ENCODE measurements at places on chromosomes 5 and 9.

DNA sequence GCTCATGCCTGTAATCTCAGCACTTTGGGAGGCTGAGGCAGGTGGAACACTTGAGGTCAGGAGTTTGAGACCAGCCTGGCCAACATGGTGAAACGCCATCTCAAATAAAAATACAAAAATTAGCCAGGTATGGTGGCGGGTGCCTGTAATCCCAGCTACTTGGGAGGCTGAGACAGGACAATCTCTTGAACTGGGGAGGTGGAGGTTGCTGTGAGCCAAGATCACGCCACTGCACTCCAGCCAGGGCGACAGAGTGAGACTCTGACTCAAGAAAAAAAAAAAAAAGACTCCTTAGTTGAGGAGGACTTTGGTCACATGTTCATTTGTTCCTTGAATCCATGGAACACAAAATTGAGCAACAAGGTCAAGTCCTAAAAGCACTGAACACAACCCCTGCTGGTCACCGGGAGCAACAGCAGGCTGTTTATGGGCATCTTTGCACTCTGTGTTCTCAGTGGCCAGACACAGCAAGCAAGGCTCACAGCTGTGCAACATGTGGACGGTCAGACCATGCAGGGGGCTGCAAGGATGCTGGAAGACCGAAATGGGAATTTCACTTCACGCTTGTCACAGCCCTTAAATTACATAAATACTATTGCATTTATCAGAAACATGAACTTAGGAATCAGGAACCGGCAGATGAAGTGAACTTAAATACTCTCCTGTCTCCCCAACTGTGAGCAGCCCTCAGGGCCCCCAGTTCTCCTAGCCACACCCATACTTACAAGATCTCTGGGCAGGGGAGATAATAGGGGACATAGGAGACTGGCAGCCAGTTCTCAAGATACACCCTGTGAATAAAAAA lies 2.8 kb downstream of the GBGT1 start:
- no peak for DNase-seq

DNA sequence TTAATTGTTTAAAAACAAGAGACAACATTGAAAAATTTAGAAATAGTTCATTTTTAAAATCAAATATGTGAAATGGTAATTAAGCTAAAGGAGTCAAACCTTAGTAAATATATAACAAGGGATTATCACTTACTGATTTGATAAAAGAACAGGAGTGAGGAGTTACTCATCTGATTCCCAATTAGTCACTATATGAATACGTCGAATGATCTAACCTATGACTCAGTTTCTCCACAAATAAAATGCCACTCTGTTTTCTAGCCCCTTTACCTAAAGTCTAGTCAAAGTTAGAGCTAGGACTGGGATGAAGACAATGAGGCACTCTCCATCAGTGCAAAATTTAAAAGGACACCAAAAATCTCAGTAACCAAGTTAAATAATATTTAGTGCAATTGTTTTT lies 70.4 kb upstream of the RASEF start:
- no peak for DNase-seq

DNA sequence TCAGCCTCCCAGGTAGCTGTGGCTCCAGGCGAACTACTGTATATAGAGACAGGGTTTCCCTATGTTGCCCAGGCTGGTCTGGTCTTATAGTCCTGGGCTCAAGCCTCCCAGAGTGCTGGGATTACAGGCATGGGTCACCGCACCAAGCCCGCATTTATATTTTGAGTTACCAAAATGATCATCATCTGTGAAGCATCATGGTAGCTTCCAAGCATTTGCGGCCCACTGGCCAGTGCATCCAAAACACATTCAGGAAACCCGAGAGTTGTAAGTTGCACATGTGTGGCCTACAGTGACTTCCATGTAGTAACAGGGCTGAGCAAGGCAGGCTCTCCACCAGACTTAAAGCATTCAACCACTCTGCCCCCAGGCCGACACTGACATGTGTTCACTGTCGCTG lies 2.3 kb downstream of the BRD3OS start:
- DNase-seq, result no peak

- DNase-seq, result no peak
These were observed 207.4 kb downstream of the DAB2IP start for GRCh38 chr9:121858788-121859187.

DNA sequence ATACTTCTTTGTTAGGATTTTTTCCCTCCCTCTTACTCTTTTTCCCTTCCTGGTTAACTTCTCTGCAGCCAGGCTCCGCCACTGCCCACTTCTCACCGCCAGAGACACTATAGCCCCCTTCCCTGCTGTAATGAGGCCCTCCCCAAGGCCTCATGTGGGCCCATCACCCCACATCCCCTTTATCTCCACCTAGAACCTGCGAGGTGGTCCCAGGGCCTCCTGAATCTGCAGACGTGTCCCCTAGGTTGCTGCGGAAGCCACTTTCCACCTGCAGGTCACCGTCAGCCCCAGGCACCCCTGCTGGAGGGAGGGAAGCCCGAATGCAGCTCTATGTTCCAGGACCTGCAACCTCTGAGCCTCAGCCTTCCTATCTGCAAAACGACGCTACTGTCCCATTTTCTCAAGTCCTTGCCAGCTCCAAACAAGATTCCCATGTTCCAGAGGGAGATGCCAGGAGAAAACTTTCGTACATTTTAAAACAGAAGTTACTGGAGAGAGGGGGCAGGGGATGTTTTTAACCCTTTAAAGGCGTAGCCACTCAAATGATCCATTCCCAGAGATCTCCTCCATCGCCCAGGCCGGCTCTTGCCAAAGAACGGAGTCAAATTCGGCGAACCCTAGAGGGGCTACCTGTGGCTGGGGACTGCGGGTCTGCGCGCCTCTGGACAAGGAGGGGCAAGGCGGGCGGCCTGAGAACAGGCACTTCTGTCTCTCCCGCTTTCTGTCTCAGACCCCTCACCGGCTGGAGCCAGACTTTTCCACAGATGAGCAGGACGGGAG lies 929 bp downstream of the SH3PXD2B start:
- DNase-seq, result no peak

GRCh38 chr5:14790220-14790619 lies 81.4 kb downstream of the ANKH start:
- no peak for DNase-seq

DNA sequence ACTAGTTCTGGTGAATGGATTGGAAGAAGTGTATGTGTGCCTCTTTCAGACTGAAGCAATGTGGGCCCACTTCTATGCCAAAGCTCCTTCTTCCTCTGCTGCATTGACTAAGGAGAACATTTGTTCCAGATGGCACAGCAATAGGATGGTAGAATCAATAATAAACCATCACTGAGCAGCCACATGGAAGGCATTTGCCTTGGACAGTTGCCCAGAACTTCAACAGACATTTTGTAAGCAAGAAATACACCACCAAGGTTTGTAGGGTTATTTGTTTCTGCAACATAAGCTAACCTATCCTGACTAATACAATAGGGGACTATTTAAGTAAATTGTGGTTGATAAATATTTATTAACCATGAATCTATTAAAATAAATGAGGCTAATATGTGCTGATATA lies 37.7 kb upstream of the CSNK1G3 start:
- DNase-seq, result no peak

DNA sequence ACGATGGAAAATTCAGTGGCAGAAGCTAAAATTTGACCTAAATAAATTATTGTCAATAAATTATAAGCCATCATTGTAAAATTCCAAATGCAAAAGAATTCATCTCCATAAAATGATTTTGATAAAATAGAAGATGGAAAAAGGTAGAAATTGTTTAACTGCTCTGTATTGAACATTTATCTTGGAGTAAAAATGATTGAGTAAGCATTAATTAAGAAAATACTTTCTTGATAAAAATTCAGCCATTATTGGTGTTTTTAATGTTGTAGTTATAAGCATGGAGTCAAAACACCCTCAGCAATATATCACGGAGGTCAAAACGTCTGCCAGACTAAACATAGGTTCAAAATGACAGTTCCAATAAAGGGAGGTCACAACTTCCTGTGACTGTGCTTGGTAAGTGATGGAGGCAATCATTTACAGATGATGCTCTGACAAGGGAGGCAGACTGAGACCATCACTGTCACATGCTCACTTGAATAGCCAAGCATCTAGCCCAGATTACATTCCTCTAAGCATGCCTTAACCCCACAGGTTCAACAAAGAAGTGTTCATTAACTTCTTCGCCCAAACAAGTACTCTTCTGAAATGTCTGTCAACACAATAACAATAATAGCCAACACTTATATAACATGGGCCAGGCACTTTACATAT lies 69.5 kb downstream of the SH3TC2 start:
- no peak for DNase-seq

DNA sequence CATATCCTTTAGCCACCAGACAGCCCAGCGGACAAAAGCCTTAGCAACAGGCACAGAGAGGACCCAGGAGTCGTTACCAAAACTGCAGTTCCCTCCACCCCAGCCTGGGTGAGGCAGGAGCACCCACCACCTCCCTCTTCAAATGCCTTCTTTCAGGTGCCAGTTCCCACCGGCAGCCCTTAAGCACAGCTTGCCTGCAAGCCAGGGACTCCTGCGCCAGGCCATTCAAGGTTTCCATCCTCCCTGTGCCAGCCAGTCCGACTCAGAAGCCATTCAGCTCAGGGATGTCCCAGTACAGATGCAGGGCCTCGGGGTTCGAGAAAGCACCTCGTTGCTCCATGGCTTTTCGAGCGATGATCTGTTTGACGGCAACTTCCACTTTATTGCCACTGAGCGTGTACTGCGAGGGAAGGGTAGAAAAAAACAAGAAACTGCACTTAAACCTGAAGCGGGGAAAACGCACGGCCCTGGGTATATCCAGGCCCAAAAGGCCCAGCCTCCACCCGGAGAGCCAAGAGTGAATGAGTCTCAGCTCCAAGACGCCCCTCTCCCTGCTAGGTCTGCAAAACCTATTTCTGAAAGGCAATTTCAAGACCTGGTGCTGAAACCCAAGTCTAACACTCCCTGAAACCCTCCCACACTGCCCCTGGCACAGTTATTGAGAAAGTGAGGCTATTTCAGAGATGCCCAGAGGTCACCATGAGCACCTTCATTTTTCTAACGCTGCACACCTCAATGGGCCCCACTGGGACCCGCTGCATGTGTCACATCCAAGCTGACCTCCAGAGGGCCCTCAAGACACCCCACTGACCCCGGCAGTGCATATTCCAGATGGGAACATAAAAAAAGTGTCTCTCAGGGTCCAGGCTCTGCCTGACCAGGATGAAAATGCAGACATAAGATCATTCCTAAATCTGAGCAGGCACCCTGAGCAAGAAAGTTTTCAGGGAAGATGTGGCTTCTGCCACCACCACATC lies 36.8 kb upstream of the ZNF354A start:
- no peak for DNase-seq

DNA sequence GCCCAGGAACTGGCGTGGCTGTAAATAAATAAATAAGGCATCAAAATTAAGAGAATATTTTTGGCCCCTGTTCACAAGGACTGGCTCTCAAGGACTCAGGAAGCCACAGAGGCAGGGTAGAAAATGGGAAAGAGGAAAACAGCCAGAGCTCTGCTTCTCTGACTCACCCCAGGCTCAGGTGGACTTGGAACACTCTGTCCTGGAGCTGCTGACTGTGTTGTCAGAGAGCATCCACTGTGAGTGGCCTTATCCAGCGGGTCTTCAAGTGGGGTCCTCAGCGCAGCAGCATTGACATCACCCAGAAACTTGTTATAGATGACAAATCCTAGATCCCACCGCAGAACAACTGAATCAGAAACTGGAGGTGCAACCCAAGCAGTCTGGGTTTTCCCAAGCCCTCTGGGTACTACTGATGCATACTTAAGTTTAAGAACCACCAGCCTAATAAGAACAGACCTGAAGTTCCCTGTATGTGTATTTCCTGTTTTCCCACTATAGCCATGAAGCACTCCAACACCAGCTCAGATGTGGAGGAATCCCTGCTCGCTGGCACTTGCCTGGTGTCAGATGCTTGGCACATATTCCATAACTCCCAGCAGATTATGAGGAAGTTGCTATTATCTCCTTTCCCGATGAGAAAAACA lies 20.5 kb downstream of the ADRA1B start:
- no peak for DNase-seq

DNA sequence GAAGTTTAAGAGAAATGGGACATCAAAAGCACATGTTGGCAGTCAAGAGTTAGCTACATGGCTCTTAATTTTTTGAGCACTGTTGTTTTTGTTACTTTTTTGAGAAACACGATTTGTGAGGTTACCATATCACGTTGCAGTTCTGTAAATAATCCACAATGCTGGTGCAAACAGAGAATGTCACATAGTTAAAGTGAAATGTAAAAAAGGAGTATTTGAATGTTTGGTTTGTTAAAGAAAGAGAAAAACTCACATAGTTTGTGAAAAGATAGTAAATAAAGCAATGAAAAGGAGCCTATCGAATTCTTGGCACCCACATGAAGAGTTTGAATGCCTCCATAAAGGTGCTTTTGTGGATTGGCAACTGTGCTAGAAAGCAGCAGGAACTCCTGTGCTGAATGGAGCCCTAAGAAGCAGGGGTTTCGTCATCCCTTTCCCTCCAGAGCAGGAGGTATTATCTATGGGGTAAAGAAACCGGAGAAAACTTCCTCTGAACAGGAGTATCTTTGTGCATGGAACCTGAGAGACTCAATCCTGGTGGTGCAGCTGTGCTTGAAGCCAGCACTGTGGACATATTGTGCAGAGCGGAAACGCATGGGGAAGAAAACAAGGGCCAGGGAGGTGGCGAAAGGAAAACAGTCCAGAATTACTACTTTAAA lies 148.5 kb upstream of the OTULINL start:
- no peak for DNase-seq

All from stimulated activated CD8-positive, alpha-beta memory T cell treated with anti-CD3 and anti-CD28 coated beads, Interleukin-15, amount 100 ng/mL, for 4 hours (primary cell).